PC-3 (cell line): ENCODE measurements at places on chromosomes 12 and 14. TPM values are rescaled to one million over a fixed set of nuclear protein-coding genes. Genes with fewer than 3 reads are reported as not detected.

Gene TROAP
- total RNA-seq = 99.2 and 103 TPM in 2 replicates

Gene IL22
- not detected in 2 replicates for total RNA-seq

Gene REC8
- 1.9 and 5.7 TPM in 2 replicates for total RNA-seq

DNA sequence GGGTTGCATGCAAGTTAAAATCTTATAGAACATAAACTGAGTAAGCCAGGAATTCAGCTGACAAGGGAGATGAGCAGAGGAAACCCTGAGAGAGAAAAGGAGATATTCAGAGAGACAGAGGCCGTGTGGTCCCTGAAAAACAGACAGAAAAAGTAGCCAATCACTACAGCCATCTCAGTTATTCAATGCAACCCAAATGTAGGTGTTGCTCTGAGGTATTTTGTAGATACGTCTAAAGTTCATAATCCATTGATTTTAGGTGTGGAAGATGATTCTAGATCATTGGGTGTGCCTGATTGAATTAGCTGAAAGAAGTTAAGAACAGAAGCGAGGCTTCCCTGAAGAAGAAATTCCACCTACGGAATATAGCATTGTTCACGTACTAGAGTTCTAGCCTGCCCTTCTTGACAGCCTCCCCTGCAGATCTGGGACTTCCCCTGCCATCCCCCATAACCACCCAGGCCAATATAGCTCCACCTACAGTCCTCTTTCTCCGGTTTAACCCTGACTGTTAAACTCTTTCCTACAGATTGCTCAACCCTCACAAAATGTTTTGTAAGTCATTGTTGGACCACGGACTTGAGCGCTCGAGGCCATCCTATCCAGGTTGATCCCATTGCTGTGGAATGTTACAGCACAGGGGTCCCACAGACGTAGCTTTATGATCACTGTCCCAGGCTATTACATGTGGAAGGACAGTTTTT lies 21.7 kb downstream of the AICDA start:
- H3K36me3 ChIP-seq = no peaks in the 10 kb centered on the region
- H3K27me3 ChIP-seq = peaks cover 9% of the 10 kb centered on the region; the same call in 1 of the 2 replicates
- DNase-seq = no peak

GRCh38 chr14:22819151-22819988 lies 4.1 kb upstream of the SLC7A7 start:
- H3K36me3 ChIP-seq = no peaks in the 10 kb centered on the region
- no peak overlapping the region for H3K27ac ChIP-seq
- peak; percentile 33 for DNase-seq
- H3K4me1 ChIP-seq = peaks cover 31% of the 10 kb centered on the region
- H3K27me3 ChIP-seq = no peaks in the 10 kb centered on the region

DNA sequence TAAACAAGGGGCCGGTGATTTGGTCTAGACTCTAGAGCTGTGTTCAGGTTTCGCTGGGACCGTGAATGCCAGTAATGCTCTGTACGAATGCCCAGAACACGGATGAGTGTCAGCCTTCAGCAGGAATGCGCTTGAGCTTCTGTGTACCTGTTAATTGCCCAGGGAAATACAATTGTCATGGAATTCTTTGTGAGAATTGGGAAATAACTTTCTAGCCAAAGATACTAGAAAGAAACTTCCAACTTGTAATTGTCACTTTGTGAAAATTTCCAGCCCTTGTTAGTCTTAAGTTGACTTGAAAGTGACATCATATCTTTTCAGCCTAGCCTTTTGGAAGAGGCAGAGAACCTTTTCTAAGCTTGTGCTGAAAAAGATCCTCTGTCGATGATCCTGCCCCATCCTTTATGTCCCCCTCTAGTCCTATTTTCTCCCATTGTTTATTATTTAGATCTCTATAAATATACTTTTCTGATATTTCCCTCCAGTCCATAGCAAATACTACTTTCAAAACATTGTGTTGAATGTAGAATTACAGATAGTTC lies 2.7 kb downstream of the CHST11 start:
- peak overlapping the region; percentile 94 for H3K4me3 ChIP-seq
- no peak for DNase-seq
- no peaks in the 10 kb centered on the region for H3K27me3 ChIP-seq
